Subcutaneous adipose tissue (tissue), 4 donors: ENCODE measurements at places on chromosomes 2 and 18. TPM values are rescaled to one million over a fixed set of nuclear protein-coding genes. Genes with fewer than 3 reads are reported as not detected.

The IFT172 gene
- 28.8 TPM for total RNA-seq

The SP9 gene
- not detected for total RNA-seq

The CNDP1 gene
- 1.1 TPM for total RNA-seq

The CRYGD gene
- total RNA-seq, result not detected

The ACTR1B gene
- total RNA-seq, result 59.0 TPM

The EHD3 gene
- 0.98 TPM for total RNA-seq

The SCRN3 gene
- total RNA-seq, result 21.8 TPM

The MFSD6 gene
- total RNA-seq, result 46.6 TPM

The MYL1 gene
- not detected for total RNA-seq

The KCNJ13 gene
- not detected for total RNA-seq

The KCNG2 gene
- total RNA-seq, result not detected

The TXNDC2 gene
- total RNA-seq, result not detected

The EMX1 gene
- not detected for total RNA-seq

The COLEC12 gene
- total RNA-seq, result 75.1 TPM
